ENCODE measurements at places on chromosomes 7 and 10. TPM values are rescaled to one million over a fixed set of nuclear protein-coding genes. Genes with fewer than 3 reads are reported as not detected.

Gene COPG2
- total RNA-seq = 12.7 TPM

Gene PAX2
- total RNA-seq = 0.30 TPM

Gene NRG3
- total RNA-seq = 1.1 TPM

Gene ELN
- not detected for total RNA-seq

Gene FAM237B
- not detected for total RNA-seq

DNA sequence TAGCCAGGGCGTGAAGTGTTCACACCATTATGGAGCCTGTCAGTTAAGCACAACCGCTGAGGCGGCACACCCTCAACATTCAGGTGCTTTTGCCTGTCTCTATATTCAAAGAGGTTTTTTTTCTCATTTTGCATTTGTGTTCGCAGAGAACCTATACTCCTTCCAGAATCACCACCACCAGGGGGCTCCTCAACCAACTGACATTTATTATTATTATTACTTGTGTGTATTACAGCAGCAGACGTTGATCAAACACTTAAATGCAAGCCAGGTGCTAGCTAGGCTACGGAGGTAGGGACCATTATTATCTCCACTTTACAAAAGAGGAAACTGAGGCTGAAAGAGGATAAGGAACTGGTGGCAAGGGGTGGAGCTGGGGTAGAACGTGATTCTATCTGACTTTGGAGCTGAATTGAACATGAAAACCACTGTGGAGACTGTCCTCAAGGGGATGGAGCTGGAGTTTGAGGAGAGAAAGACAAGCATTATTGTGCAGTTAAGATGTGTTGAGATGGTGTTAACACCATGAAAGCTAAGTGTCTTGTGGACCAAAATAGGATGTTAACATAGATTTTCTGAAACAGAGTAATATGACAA, 133.8 kb upstream of the PLXNA4 start:
- no peaks in the 10 kb centered on the region for H3K27me3 ChIP-seq
- no peak overlapping the region for H3K4me3 ChIP-seq
- H3K27ac ChIP-seq = no peak overlapping the region

GRCh38 chr10:1022413-1022812, 3.2 kb downstream of the IDI2 start:
- H3K36me3 ChIP-seq = no peaks in the 10 kb centered on the region
- H3K4me3 ChIP-seq = no peak overlapping the region
- peak overlapping the region; percentile 32 for H3K27ac ChIP-seq
- no peaks in the 10 kb centered on the region for H3K27me3 ChIP-seq
- DNase-seq = no peak

DNA sequence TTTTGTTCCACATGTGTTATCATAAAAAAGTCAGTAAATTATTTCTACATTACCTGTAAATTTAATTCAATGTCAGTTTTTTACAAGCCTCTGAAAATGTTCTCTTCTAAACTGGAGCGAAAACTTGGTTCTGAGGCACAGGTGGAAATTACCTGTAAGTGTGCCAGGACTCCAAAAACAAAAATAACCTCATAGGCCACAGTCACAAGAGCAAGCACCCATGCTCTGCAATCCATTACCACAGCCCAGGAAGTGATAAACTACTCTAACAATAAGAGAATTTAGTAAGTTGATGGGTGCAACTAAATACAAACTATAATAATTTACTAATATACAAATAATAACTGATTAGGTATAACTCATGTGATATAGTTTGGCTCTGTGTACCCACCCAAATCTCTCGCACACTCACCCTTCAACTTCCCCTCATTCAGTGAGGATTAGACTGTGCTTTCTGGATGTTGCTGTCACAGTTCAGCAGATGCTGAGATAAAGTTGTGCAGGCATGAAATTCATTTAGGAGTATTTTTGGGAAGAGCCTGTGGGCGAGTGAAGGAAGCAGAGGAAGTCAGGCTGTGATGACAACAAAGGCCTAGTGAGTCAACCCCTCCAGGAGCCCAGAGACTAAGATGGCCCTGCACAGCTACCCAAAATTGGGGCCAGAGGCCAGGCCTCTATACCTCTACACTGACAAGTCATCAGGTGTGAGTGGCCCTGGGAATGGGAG, 16.3 kb upstream of the GIMAP6 start:
- H3K4me3 ChIP-seq = no peak overlapping the region
- no peak overlapping the region for H3K27ac ChIP-seq

DNA sequence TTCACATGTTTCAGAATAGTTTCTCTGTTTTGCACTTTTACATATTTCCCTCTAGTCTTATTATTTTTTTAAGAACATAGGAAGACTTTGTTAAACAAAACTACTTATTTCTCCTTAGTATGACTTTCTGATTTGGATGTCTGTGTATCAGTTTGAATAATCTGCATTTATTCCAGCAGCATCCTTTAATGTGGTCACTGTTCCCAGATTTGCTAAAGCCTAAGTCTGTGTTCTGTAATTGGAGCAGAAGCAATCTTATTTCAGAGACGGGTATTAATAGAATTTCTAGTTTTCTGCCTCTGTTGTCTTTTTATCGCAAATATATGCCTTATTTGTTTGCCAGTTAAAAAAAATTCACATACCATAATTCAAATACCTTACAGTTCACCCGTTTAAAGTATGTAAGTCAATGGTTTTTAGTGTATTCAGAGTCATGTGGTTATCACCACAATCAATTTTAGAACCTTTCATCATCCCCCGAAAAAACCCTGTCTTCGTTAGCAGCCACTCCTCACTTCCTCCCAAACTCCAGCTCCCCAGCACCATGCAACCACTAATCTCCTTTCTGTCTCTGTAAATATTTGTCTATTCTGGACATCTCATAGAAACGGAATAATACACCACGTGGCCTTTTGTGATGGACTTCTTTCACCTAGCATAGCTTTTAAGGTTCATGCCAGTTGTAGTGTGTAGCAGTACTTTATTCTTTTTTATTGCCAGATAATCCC, 58.7 kb downstream of the INPP5F start:
- H3K27me3 ChIP-seq = no peaks in the 10 kb centered on the region
- no peak overlapping the region for H3K4me3 ChIP-seq
- peak overlapping the region; percentile 96 for H3K27ac ChIP-seq
- DNase-seq = no peak

DNA sequence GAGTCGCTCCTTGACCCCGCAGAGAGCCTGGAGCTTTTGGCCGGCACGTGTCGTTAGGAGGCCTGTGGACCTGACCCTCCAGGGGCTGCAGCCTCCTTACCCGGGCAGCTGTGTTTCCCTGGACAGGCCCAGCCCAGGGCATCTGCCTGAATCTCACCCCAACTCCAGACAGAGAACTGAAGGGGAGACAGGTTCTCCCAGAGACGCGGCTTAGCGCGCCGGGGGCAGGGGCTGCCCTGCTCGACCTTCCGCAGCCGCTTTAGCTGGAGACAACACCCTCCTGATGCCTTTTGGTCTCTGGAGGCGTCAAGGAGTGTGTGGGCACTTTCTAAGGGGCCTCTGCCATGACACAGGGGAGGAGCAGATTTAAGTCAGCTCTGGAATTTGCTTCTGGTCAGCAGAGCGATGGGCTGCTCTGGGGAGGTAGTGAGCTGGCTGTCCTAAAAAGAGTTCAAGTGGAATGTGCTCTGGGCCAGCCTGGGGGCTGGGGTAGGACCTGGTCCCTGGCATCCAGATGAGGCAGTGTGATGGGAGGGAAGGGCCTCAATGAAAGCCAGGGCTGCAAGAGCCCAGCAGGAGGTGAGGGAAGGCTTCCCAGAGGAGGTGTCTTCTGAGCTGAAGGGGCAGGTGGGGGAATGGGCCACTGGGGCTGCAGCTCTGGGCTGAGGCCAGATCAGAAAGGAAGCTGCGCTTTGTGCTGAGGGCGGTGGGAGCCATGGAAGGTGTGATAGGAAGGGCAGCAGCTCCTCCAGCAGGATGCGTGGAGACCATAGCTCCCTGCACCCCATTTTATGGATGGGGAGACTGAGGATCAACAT, 5.8 kb downstream of the GRIFIN start:
- no peaks in the 10 kb centered on the region for H3K27me3 ChIP-seq
- no peaks in the 10 kb centered on the region for H3K4me1 ChIP-seq

GRCh38 chr7:40332516-40332915, 197.7 kb downstream of the SUGCT start:
- H3K36me3 ChIP-seq = no peaks in the 10 kb centered on the region
- no peaks in the 10 kb centered on the region for H3K27me3 ChIP-seq
- DNase-seq = no peak
- H3K27ac ChIP-seq = no peak overlapping the region
- no peaks in the 10 kb centered on the region for H3K4me1 ChIP-seq
- H3K4me3 ChIP-seq = no peak overlapping the region

- no peak overlapping the region for H3K27ac ChIP-seq
- H3K4me1 ChIP-seq = no peaks in the 10 kb centered on the region
- H3K27me3 ChIP-seq = no peaks in the 10 kb centered on the region
- no peaks in the 10 kb centered on the region for H3K36me3 ChIP-seq
- no peak for DNase-seq
These were observed 421.1 kb upstream of the FOXK1 start for GRCh38 chr7:4260867-4261600.

DNA sequence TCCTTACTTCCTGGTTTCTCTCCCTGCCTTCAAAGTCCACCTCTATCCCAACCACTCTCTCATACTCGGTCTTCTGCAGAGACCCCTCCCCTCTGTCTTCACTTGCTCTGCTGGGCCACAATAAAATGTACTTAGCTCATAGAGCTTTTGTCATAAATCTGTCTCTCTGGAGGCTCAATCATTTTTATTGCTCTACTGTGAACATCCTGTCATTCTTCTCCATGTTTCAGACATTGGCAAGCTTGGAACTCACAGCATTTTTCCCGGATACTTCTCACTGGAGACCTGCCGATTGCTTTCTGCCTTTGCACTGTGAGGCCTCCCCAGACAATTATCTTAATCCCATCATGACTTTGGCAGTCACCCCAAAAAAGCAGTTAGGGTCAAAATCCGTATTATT, 192.3 kb upstream of the ZMIZ1 start:
- DNase-seq = no peak
- no peak overlapping the region for H3K27ac ChIP-seq
- no peaks in the 10 kb centered on the region for H3K36me3 ChIP-seq
- H3K4me3 ChIP-seq = no peak overlapping the region
- no peaks in the 10 kb centered on the region for H3K4me1 ChIP-seq

DNA sequence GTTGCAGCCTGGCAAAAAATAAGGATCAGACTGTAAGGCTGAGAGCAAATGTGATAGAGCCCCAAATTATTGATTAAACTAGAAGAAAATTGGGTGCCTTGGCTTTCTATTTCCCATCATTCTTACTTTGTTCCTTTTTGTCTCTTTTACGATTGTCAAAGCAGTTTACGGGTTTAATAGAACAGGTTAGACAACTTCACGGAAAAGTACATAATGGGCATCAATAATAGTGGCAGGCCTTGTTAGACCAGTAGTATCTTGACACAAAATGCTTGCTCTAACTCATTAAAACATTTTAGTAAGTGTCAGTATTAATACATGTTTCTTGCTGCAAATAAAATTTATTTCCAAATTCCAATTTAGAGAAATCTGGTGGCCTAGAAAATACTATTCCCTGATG, 14.5 kb upstream of the GGCT start:
- peaks cover 36% of the 10 kb centered on the region for H3K4me1 ChIP-seq
- no peak for DNase-seq
- no peaks in the 10 kb centered on the region for H3K27me3 ChIP-seq
- no peaks in the 10 kb centered on the region for H3K36me3 ChIP-seq
- H3K27ac ChIP-seq = no peak overlapping the region

DNA sequence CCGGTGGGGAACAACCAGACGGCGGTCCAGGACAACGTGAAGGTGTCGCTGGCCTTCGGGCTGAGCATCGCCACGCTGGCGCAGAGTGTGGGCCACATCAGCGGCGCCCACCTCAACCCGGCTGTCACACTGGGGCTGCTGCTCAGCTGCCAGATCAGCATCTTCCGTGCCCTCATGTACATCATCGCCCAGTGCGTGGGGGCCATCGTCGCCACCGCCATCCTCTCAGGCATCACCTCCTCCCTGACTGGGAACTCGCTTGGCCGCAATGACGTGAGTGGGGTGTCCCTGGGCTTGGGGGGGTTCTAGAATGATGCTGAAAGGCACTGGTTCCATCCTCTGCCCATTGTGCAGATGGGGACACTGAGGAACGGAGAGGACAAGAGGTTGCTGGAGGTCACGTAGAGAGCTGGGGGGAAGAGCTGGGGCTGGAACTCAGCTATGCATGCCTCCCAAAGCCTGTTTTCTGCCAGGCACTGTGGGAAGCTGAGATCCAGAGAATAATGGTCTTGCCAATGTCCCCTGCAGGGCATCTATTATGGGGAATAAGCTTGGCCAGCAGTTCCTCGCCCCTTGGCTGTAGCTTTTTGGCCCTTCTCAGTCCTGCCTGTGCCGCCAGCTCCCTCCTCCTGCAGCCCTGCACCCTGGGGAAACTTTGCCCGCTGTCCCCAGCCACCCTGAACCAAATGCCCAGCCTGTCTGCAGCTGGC, 523 bp downstream of the AQP1 start:
- no peaks in the 10 kb centered on the region for H3K36me3 ChIP-seq
- no peak for DNase-seq
- H3K27ac ChIP-seq = no peak overlapping the region

GRCh38 chr7:14899030-14899429, 3.5 kb downstream of the DGKB start:
- no peak overlapping the region for H3K4me3 ChIP-seq
- H3K27ac ChIP-seq = no peak overlapping the region
- DNase-seq = no peak
- no peaks in the 10 kb centered on the region for H3K27me3 ChIP-seq
- H3K36me3 ChIP-seq = no peaks in the 10 kb centered on the region

GRCh38 chr10:62077330-62078015, 176.0 kb downstream of the ARID5B start:
- H3K4me1 ChIP-seq = peaks cover 46% of the 10 kb centered on the region
- no peaks in the 10 kb centered on the region for H3K27me3 ChIP-seq
- no peak for DNase-seq
- no peak overlapping the region for H3K27ac ChIP-seq

DNA sequence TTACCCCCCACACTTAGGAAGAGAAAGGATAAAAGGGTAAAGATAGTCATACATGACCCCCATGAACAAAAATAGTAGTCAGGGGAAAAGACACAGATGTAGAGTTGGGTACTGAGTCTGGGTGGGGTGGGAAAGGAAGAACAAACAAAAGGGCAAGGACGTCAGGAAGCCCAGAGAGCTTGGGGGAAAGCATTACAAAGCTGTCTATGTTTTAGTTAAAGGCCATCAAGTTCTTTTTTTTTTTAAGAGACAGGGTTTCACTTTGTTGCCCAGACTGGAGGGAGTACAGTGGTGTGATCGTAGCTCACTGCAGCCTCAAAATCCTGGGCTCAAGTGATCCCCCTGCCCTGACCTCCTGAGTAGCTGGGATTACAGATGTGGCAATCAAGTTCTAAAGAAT, 98.4 kb upstream of the PDLIM1 start:
- H3K27me3 ChIP-seq = no peaks in the 10 kb centered on the region
- no peak overlapping the region for H3K4me3 ChIP-seq
- no peak for DNase-seq
- peaks cover 10% of the 10 kb centered on the region for H3K36me3 ChIP-seq
- no peaks in the 10 kb centered on the region for H3K4me1 ChIP-seq

- DNase-seq = peak; percentile 73
- H3K27me3 ChIP-seq = no peaks in the 10 kb centered on the region
- H3K4me3 ChIP-seq = no peak overlapping the region
These were observed 75.1 kb downstream of the EBF3 start for GRCh38 chr10:129888784-129889616.

- no peaks in the 10 kb centered on the region for H3K36me3 ChIP-seq
- no peaks in the 10 kb centered on the region for H3K27me3 ChIP-seq
- no peak overlapping the region for H3K27ac ChIP-seq
- H3K4me1 ChIP-seq = peaks cover 16% of the 10 kb centered on the region
These were observed 434.7 kb upstream of the GRM3 start for GRCh38 chr7:86209036-86209435.

Data from Caco-2 (cell line).